ENCODE measurements at places on chromosomes 4 and X.

GRCh38 chr4:95537863-95538488, 10.8 kb downstream of the UNC5C start:
- DNase-seq = no peak

GRCh38 chr4:80361329-80361900, 25.9 kb downstream of the CFAP299 start:
- peak; percentile 41 for DNase-seq

DNA sequence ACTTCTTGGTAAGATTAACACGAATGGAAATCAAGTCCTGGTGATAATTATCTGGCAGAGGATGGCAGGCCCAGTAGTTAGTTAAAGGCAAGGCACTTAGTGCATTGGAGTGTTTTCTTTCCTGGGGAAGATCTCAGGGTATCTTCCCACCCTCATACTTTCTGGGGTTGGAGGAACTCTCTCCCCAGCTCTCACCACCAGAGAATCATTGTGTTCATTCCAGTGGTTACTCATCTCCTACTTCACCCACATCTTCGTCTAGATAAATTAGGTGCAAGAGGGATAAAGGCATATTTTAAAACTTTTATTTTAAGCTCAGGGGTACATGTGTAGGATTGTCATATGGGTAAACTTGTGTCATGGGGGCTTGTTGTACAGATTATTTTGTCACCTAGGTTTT, 67.5 kb upstream of the SH3RF1 start:
- DNase-seq = peak; percentile 62

DNA sequence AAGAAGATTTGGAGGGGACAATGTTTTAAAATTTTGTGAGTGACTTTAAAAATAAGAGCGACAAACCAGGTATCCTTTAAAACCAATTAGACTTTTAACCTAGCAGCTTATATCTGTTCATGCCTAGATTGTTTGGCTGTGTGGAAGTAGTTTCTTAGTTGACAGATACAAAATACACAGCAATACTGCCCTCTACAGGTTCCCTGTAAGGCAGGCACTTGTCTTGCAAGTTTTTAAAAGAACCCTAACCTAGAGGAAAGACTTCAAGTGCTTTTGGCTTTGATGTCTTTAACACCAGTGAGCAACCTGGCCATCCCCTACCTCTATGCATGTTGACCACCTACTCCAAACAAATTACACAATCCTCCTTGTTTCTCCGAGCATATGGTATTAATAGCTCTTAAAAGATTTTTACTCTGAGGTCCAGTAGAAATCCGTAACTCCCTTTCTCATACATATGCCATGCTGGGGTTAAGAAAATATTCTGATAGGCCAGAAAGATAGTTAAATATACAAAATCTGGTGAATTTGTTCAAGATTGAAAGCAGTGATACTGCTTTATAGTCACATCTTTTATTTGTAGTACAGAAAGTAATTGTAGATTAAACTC, 273.0 kb downstream of the ARHGAP24 start:
- peak; percentile 50 for DNase-seq

DNA sequence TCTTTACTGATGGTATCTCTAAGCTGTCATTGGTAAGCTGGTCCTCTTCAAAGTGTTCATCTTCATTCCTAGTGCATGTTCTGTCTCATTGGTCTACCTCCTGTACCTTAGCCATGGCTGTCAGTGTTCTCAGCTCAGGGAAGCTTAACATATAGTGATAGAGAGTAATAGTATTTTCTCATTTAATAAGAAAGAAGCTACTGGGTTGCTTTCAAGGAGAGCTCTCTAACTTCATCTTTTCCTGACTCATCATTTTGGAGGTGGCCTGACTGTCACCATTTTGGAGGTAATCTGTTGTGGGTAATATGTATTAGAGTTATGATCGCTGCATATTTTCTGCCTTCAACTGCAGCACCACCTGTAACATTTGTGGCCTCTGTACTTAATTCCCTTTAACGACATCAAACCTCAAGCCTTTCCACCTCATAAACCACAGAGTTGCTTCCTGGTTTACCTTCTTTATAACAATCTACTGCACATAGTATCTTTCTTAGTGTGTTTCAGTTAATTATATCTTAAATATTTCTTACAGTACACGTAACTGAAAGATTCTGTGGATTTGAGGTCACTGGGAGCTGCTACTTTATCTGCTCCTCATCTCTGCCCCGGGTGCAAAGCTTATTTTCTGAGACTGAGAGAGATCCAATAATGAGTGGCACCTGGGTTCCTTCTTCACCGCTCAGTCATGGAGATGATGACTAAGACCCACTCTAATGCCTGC, 474.0 kb upstream of the TECRL start:
- DNase-seq = no peak

DNA sequence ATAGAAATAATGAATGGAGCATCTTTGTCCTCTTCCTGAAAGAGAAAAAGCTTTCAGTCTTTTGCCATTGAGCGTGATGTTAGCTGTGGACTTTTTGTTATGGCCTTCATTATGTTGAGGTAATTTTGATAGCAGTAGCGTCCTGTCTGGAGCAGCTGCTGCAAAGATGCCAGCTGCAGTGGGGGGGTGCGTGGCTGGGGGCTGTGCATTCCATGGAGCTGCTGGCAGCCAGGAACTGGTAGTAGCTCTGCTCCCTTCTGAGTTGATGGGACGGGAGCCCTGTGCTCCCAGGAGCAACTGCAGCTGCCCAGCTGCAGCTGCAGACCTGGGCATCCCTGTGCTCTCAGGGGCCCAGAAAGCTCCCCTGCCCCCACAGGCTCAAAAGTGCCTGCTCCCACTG, 50.4 kb downstream of the CCDC160 start:
- DNase-seq = no peak

- no peak for DNase-seq
Measured at GRCh38 chr4:121253961-121254360, 89.8 kb upstream of the TNIP3 start.

DNA sequence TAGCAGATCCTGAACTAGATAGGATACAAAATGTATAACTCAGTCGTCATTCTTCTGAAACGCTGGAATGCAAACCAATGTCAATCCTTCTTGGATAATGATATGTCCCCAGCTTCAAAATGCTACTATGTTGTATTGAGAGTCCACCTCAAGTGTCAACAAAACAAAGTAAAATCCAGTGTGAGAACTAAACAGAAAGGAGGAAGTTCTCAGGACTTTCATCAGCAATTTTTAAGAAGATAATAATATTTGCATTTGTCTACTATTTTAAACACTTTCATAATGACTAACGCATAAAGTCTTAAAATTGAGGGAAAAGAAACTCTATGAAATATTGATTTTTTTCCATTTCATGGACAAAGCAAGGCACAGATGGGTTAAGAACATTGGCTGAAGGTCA, 36.3 kb downstream of the SOD3 start:
- DNase-seq = no peak

GRCh38 chr4:78863254-78863869, 75.9 kb downstream of the PAQR3 start:
- no peak for DNase-seq

GRCh38 chrX:45557387-45557786, 356.7 kb upstream of the DIPK2B start:
- DNase-seq = no peak

- DNase-seq = no peak
Measured at GRCh38 chr4:174266416-174266815, 17.1 kb downstream of the FBXO8 start.

- no peak for DNase-seq
Measured at GRCh38 chrX:140507223-140507981, 2.5 kb upstream of the SOX3 start.

- DNase-seq = peak; percentile 46
Measured at GRCh38 chr4:79042079-79042674, 102.9 kb upstream of the PAQR3 start.

DNA sequence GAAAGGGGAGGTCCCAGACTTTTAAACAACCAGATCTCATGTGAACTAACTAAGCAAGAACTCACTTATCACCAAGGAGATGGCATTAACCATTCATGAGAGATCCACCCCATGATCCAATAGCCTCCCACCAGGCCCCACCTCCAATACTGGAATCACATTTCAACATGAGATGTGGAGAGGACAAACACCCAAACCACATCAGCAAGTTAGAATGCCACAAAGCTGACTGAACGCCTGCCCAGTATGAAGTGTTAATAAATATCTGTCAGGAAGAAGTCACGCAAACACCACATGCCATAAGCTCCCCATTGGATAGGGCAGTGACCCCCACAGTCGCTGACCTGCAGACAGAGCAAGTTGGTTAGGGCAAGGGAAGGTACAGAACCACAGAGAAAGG, 14.3 kb downstream of the SLC10A6 start:
- DNase-seq = peak; percentile 36

DNA sequence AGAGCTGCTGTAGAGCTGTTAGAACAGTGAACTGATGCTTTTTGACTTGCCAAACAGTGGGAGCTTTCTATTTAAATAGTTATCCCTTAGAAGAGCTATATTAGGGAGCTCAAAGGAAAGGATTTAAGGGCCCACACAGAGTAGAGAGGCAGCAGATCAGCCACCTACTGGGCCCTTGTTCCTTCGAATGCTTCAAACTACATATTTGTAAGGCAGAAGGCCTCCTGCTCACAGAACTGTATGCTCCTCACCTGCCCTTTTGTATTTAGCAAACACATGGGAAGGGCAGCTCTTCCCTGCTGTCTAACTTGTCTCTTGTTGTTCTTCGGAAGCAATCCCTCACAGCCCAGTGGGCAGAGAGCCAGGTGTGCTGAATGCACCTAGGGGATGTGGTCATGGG, 38.0 kb downstream of the IL1RAPL1 start:
- DNase-seq = no peak

DNA sequence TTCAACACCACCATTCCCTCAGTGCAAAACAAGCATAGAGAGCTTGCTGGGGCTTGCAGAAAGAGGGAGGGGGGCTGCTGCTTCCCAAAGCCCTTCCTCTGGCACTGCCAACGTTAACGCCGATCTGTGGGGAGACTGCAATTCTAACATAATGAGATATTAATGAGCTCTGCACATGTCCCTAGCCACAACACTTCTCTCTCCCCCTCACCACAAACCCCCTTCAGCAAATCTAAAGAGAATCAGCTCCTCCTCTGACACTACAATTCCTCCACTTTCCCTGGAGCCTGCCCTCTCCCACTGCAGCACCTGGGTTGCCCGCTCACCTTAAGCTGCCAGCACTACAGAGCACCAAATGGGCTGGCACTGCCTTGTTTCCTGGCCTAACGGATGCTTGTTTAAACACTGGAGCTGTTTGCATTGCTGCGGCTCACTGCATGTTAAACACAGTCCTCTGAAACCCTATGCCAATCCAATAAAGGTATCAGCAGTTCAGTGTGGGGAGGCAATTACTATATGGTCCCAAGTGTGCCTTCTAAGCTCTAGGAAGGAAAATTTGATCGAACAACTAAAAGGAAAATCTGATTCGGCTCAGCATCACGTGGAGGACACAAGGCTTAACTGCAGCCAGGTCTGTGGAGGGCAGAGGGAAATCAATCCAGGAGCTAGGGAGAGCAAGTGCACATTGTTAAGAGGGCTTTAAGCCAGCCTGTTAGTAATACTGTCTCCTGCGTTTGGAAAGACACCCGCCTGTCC, 232.4 kb downstream of the MAML3 start:
- no peak for DNase-seq

- no peak for DNase-seq
Measured at GRCh38 chr4:111797455-111798163, 347.6 kb upstream of the FAM241A start.

DNA sequence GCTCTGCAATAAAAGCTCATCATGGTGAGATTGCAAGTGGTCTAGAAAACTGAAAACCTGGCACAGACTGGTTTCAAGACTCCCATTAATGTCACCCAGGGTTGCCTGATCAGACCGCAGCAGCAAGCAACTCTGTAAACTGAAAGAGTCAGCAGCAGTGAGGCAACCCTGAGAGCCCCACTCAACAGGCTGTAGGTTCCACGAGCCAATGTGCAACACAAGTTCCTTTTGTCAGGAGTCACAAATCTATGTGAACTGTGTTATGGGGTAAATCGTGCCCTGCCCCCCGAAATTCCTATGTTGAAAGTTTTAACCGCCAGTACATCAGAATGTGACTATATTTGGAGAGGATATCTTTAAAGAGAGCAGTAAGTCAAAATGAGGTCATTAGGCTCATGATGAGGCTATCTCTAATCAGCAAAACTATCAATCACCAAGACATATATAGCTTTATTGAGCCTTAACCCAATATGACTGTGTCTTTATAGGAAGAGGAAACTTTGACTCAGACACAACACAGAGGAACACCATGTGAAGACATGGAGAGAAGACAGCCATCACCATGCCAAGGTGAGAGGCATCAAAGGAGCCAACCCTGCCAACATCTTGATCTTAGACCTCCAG, 94.0 kb downstream of the FBXO8 start:
- no peak for DNase-seq

DNA sequence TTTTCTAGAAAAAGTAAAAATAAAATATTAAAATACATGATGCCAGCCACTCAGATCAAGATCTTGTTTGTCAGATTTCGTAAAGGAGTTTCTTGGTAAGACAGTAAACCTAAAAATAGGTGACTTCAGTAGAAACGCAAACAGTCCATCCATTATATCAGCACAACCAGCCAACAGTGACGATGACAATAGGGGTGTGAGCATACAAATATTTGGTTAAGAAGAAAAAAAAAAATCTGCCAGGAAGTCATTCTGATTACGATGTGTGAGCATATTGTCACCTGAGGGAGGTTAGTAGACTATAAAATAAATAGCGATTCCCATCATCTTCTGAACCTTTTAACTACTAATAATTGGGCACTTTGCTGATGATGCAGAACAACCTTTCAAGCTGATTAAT, 37.6 kb downstream of the SLC7A11 start:
- no peak for DNase-seq

GRCh38 chr4:76199664-76200211, 13.9 kb downstream of the SCARB2 start:
- DNase-seq = no peak

GRCh38 chr4:75555294-75556164, at the start of gene ODAPH:
Gene ODAPH (plus strand): TSS chr4:75556066. CDS start chr4:75556083, 17 bp downstream.
- DNase-seq = peak; percentile 7

GRCh38 chrX:150663073-150663472, 30.1 kb upstream of the MTMR1 start:
- DNase-seq = no peak

- peak; percentile 4 for DNase-seq
Measured at GRCh38 chrX:147803948-147804347, 107.8 kb upstream of the FMR1 start.

DNA sequence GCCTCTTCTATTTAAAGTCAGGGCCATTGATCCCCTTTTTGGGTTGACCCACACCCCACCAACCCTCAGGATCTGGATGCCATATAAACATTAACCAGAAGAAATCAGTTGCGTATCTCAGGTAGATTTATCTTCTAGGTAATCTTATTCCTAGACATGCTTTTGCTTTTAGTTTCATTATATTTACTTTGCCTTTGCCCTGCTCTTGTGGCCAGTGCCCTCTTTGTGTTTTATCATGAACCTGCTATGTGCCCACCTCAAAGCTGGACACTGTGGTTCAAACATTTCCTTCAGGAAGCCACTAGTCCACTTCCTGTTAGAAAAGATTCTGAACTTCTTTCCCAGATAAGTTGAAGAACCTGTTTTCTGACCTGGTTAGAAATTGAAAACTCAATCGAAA, 117.4 kb upstream of the EDNRA start:
- DNase-seq = no peak

DNA sequence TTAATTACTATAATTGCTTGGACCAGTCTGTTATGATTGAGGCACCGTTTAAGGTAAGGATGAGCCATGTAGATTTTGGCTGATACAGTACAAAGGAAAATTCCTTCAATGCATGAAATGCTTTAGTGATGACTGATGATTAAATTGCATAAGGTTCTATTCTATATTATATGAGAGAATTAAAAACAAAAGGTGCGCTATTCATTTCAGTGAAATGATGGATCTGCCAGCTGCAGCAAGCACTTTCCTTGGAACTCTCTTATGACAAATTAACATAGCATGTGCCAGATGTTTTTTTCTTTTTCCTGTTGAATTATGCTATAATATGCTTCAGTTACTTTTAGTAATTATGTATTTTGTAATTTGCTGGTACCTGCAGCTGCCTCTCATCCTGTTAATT, 98.5 kb downstream of the JADE1 start:
- DNase-seq = no peak

Measured in AG08395 (cell line).